ENCODE measurements at places on chromosomes 1 and 21. TPM values are rescaled to one million over a fixed set of nuclear protein-coding genes. Genes with fewer than 3 reads are reported as not detected.

Gene VN1R5
- total RNA-seq: not detected

Gene LIN28A
- not detected for total RNA-seq

Gene SLFNL1
- total RNA-seq: 0.54 TPM

Gene JAK1
- 254 TPM for total RNA-seq

Gene FCRLA
- total RNA-seq: 54.7 TPM

Gene CD34
- 24.5 TPM for total RNA-seq

Gene SAMD13
- total RNA-seq: 1.3 TPM

Gene LY9
- 151 TPM for total RNA-seq

Gene KCNJ9
- total RNA-seq: not detected

Gene TACSTD2
- 0.43 TPM for total RNA-seq

Gene PRKAA2
- total RNA-seq: 2.8 TPM

Gene CNR2
- 21.6 TPM for total RNA-seq

Gene SLC35F3
- not detected for total RNA-seq

Gene NBPF4
- not detected for total RNA-seq

Measured in spleen (tissue), 13 donors.